Activated CD8-positive, alpha-beta memory T cell treated with anti-CD3 and anti-CD28 coated beads for 24 hours (primary cell): ENCODE measurements at places on chromosomes 7 and 10.

DNA sequence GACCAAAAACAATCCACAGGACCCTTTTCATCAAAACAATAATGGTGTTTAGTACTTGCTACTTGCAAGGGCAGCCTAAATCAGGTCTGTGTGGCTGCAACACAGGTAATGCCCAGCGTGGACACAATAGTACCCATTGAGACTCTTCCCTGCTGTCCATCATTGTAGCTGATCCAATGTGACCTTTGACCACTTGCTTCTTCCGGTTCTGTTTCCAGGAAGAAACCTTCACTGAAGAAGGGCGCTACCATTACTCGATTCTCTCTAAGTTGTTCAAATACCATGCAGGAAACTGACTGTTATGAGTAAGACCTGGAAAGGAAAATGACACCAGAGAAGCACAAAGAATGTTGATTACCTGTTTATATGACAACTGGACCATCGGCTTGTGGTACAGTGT lies 1077.3 kb downstream of the KCNMA1 start:
- DNase-seq: no peak

DNA sequence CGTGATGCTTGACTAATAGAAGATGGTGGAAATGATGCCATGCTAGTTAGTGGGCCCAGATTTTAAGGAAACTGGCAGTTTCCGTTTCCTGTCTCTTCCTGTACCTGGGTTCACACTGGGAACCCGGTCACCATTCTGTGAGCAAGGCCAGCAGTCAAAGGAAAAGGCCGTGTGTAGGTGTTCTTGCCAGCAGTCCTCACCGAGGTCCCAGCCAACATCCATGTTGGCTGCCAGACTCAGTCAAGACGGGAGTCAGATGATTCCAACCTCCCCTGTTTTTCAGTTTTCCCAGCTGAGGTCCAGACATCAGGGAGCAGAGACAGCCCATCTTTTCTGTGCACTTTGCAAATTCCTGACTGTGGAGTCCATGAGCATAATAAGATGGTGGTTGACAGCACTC lies 15.2 kb upstream of the PILRB start:
- DNase-seq: no peak

DNA sequence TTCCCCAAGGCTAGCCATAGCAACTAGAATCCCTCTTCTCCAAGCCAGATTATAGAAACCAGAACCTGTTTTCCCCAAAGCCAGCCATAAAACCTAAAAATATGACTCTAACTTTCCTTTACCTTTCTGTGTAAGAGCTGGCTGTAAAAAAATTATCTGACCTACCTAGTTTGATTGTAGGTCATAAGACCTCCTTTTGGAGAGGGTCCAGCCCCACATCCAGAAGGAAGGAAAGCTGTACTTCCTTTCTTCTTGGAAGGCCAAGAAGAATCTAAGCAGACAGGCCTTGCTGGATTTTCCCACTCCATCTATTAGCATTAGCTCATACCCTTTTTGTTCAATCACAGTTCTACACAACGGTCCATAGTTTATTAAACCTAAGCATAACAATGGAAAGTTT lies 1006.3 kb downstream of the SORCS3 start:
- DNase-seq: no peak

- DNase-seq: no peak
Measured at GRCh38 chr7:76065016-76065612, 17.2 kb downstream of the MDH2 start.

GRCh38 chr10:31947144-31947926 lies 18.7 kb upstream of the ARHGAP12 start:
- DNase-seq: no peak

- DNase-seq: no peak
Measured at GRCh38 chr7:82247814-82248433, 195.7 kb downstream of the CACNA2D1 start.
